ENCODE measurements at places on chromosomes 5 and 9.

DNA sequence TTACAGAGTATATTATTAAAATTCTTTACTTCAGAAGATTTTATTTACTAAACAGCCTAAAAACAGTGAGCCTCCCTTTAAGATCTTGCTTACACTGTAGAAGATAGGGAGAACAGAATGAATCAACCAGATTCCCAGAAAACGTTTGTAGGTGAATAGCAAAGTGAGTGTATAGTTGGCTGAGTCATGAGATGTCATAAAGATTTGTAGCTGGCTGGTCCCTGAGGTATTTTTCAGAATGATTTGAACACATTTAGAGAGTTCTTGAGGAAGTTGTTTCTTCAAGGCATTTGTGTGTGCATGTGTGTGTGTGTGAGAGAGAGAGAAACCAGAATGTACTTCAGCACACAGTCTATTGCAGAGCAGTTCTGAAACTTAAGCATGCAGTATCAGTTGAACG, 159.4 kb upstream of the PRR16 start:
- no peak for DNase-seq

DNA sequence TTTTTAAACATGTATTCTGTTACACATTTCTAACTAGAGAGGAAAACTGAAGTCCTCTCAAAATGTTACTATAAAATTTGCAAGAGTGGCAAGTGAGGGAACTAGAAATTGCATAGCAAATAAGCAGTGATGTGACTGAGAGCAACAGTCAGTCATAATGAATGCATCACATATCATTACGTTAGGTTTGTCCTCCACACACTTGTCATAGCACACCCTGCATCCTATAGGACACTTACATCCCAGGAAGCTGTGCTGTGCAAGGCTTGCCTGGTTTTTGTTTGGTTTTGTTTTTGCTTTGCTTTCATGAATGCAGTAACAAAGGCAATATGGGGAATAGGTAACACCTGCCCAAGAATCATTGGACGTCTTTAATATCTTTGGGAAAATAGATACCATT, 10.8 kb downstream of the NFIB start:
- no peak for DNase-seq

GRCh38 chr5:172284611-172284980, 1.0 kb upstream of the UBTD2 start:
- DNase-seq: no peak

DNA sequence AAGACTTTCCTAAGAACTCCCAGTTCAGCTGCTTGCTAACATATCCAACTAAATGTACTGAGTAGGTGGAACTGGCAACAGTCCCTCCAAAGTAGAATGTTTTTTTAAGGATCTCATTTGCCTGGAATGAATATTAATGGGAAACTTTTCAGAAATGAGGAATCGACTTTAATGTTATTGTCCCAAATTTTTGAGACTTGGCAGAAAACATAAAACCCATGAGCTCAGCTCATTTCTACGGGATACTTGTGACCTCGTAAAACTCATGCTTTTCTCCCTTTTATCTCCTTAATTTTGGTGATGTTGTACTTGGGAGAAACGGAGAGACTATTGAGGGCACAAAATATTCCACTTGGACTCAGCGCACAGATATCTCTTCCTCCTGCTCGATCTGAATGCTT, 296.8 kb downstream of the EBF1 start:
- DNase-seq: no peak

GRCh38 chr5:52150501-52150900, 637.2 kb upstream of the ITGA1 start:
- no peak for DNase-seq

DNA sequence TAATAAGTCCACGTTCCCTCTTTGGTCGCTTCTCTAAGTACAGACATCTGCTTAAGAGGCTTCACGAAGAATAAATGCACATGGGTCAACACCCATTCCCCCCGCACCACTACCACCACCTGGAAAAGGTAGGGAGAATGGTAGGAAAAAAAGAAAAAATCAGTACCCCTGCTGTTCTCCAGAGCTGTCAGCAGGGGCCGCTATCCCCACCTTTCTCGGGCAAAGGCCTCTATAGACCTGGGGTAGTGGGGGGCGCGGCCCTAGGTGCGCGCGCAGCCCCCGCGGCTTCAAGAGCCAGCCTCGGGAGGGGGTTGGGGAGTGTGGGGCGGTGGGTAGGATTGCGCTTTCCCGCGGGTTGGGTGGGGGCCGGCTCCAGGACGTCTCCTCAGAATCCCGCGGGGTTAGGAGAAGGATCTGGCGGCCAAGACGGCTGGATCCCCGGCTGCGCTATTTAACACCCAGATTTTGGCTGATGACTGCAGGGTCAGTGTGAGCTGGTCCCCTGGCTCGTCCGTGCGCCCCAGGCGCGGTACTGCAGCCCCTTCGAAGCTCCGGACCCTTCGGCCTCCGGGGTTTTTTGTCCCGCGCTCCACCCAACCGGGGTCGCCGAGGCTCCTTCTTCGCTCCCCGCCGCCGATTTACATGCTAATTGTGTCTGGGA, 1.6 kb upstream of the SEMA6A start:
- DNase-seq: no peak

GRCh38 chr9:123998970-123999621, 12.5 kb upstream of the LHX2 start:
- DNase-seq: no peak

DNA sequence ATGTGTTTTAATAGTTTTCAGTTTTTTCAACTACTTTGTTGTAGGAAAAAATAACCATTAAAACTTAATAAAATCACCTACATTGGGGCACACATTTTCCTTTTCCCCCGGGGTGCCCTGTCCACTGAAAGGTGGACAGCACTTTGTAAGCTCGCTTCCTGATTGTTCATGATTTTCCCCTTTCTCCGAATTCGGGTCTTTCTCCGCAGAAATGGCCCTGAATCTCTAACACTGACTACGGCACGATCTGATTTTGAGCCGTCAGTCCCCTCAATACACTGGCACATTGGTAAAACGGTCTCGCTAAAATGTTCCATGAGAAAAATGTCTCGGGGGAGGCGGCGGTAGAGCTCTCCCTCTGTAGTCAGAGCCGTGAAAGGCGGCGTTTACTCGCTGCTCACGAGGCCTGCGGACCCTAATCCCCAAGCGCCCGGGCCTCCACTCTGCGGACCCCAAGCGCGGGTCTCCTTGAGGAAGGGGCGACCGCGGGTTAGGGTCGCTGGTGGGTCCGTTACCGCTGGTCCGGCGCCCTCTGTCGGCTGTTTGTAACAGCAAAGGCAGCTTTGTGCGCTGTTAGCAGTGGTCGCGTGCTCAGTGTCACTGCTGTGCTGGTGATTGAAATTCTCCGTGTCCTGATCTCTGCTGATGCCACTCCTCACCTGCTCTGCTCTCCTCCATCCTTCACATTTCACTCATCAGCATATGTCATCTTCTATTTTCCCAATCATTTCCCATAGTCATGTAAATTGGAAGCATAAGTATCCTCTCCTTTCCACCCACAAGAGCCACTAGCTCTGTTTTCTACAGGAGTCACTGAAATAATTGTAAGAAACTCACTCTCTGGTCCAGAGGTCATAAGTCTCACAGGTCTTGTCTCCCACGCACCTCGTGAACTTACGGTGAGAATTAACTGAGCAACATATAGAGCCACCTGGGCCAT, 10.8 kb upstream of the IFNA2 start:
- DNase-seq: peak; percentile 35

- DNase-seq: no peak
These were observed 31.4 kb upstream of the ERGIC1 start for GRCh38 chr5:172802567-172803176.

GRCh38 chr9:126456441-126457174, 130.0 kb downstream of the MVB12B start:
- DNase-seq: no peak

- DNase-seq: no peak
These were observed 136.2 kb downstream of the MPDZ start for GRCh38 chr9:13143281-13143680.

DNA sequence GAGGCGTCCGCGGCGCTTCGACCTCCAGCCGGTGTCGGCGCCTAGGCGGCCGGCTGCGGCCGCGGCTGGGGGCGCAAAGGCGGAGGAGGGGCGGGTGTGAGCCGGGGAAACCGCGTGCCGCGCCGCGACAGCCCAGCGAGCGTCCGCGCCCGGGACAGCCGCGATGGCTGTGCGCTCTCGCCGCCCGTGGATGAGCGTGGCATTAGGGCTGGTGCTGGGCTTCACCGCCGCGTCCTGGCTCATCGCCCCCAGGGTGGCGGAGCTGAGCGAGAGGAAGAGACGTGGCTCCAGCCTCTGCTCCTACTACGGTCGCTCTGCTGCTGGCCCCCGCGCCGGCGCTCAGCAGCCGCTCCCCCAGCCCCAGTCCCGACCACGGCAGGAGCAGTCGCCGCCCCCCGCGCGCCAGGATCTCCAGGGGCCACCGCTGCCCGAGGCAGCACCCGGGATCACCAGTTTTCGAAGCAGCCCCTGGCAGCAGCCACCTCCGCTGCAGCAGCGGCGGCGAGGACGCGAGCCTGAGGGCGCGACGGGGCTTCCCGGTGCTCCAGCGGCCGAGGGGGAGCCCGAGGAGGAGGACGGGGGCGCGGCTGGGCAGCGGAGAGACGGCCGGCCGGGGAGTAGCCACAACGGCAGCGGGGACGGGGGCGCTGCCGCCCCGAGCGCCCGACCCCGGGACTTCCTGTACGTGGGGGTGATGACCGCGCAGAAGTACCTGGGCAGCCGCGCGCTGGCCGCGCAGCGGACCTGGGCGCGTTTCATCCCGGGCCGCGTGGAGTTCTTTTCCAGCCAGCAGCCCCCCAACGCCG, 605 bp downstream of the CHSY3 start:
- DNase-seq: no peak

DNA sequence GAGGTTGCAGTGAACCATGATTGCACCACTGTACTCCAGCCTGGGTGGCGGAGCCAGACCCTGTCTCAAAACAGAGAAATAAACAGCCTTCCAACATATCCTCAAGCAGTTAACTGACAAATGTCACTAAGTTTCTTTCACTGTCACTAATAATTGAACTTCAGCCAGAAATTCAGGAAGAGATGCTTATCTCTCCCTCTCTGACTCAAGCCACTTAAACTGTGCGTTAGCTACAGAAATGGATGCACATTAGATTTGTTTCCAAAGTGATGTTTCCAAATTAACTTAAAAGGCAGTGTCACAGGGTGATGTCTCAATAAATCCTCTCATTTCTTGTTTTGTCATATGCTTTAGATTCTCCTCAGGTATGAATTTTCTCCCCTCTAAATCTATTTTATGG, 164.9 kb downstream of the KDM4C start:
- DNase-seq: no peak

- no peak for DNase-seq
These were observed 57.8 kb downstream of the PRLR start for GRCh38 chr5:35172533-35172932.

DNA sequence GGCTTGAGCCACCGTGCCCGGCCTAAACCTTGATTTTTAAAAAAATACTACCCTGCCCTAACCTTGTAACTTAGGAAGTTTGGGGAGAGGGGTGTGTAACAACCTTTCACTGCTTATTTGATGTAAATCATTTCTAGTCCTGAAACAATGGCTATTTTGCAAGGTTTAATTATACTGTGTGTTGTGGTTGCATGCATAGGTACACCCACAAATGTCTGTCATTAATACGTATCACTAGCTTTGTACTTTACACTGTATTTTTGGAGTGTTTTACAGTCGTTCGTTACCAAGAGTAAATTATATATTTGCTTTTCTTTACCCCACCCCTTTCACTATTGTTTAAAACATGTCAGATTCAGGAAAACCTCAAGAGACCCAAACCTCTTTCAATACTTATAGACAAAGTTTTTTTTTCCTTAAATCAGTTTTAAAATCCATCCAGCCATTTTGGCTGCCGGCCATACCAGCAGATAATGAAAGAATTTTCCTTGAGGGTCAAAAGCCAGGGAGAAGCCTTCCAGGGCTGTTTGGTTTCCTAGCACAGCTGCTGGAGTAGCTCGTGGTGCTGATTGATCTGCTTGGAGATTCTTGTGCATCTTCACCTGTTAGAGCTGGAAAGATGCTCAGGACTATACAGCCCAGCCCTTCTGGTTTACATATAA, 50.7 kb downstream of the DOCK8 start:
- DNase-seq: no peak
